Stomach (tissue), 19 donors: ENCODE measurements at places on chromosomes 1 and 21. TPM values are rescaled to one million over a fixed set of nuclear protein-coding genes. Genes with fewer than 3 reads are reported as not detected.
A peak's percentile ranks its signal among the peaks of the same experiment; 100 is the strongest.

PPIAL4G gene
- polyA plus RNA-seq = not detected

GRCh38 chr1:171762143-171762563, 19.3 kb upstream of the METTL13 start:
- no peaks in the 10 kb centered on the region for H3K27me3 ChIP-seq
- DNase-seq = no peak
- no peaks in the 10 kb centered on the region for H3K36me3 ChIP-seq
- H3K27ac ChIP-seq = no peak overlapping the region
- no peak overlapping the region for H3K4me3 ChIP-seq

DNA sequence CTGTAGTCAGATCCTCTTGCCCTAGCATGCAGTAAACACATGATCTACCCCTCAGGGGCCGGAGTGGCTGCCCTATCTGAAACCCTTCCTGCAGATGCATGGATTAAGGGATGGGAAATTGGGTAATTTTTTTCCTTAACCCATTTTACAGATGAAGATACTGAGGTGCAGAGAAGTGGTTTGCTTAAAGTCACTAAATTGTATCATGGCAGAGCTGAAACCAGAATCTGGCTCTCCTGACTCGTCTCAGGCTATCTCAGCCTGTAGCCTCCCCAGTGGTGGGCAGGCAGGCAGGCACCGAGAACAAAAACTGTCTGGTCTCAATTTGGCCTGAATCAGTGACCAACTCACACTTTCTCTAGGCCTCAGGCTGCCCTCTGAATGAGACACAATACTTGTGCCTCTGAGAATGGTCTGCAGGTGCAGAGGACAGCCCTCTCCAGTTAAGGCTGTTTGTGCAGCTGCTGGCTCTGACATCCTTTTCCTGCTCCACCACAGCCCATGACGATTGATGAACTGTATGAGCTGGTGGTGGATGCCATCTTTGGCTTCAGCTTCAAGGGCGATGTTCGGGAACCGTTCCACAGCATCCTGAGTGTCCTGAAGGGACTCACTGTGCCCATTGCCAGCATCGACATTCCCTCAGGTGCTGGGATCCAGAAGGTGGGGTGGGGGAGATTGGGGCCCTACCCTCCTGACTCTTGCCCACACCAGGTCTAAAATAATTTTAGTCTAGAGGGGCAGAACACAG, 1.5 kb downstream of the NAXE start:
- no peak overlapping the region for H3K4me3 ChIP-seq
- DNase-seq = no peak
- H3K27me3 ChIP-seq = no peaks in the 10 kb centered on the region
- H3K36me3 ChIP-seq = peaks cover 48% of the 10 kb centered on the region
- peak overlapping the region; percentile 89 for H3K27ac ChIP-seq

DNA sequence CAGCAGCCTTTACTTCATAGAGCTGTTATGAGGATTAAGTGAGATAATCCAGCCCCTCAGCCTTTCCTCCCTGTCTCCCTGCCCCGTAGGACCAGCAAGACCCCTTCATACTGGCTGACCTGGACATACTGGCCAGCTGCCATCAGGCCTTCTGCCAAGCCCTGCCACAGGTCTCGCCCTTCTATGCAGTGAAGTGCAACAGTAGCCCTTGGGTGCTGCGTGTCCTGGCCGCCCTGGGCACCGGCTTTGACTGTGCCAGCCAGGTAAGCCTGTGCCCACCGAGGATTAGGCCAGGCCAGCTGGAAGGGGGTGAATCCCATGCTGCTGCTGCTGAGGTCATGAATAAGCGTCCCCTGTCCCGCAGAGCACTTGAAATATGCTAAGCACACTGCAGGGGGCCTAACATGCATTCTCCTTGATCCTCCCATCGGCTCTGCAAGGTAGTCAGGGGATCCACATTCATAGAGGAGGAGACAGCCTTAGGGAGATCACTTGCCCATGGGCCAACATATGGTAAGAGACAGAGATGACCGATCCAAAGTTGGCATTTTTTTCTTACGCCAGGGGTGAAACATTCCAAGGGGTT, 73.3 kb upstream of the TINAGL1 start:
- no peaks in the 10 kb centered on the region for H3K4me1 ChIP-seq
- no peak for DNase-seq
- no peak overlapping the region for H3K4me3 ChIP-seq
- no peaks in the 10 kb centered on the region for H3K27me3 ChIP-seq
- no peaks in the 10 kb centered on the region for H3K36me3 ChIP-seq

COL24A1 gene
- polyA plus RNA-seq = not detected

DNA sequence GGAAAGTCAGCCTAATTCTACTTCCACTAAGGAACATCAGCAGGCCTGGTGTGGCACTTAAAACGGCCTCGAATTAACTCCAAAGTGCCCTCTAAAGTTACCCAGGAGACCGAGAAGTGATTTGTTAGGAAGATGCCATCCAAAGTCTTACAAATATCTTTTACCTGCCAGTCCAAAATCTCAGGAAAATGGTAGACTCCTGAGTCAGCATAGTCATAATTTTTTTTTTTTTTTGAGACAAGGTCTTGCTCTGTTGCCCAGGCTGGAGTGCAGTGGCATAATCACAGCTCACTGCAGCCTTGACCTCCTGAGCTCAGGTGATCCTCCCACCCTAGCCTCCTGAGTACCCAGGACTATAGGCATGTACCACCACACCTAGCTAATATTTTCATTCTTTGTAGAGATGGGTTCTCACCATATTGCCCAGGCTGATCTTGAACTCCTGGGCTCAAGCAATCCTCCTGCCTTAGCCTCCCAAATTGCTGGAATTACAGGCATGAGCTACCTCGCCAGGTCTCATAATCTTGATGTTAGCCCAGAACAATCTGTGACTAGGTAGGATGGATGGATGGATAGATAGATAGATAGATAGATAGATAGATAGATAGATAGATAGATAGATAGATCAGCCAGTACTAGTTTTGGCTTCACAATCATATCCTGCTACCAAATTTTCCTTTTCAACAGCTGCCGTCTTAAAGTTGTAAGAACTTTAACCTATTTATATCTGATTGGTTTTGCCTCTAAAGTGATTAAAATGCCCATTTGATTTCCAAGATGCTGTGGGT, 25.3 kb upstream of the PPP2R5A start:
- no peak overlapping the region for H3K27ac ChIP-seq
- peaks cover 25% of the 10 kb centered on the region for H3K4me1 ChIP-seq
- H3K36me3 ChIP-seq = no peaks in the 10 kb centered on the region
- DNase-seq = no peak
- H3K27me3 ChIP-seq = no peaks in the 10 kb centered on the region

FAM72B gene
- polyA plus RNA-seq = 0.46 TPM

HJV gene
- polyA plus RNA-seq = not detected

LCE1A gene
- not detected for polyA plus RNA-seq

DNA sequence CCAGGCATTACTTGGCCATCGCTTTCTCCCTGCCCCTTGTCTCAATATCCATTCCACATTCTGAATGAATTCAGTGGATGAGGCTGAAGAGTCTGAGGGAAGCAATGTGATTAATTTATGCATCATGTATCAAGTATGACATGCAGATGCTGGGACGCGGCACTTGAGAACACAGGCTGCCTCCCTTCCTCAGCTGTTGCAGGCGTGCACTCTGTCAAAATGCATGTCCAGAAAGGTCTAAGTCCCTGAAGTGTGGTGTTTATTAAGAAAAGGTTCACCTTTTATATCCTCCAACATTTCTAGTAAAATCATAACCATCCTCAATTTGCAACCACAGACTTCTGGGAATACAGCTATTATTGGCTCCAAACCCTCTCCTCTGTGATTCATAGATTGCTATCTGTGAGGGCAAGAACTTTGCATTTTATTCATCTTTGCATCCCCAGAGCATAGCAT, 22.6 kb upstream of the RAB3GAP2 start:
- peaks cover 7% of the 10 kb centered on the region for H3K27me3 ChIP-seq
- no peak for DNase-seq
- H3K36me3 ChIP-seq = no peaks in the 10 kb centered on the region
- no peak overlapping the region for H3K4me3 ChIP-seq
- H3K27ac ChIP-seq = no peak overlapping the region
- no peaks in the 10 kb centered on the region for H3K4me1 ChIP-seq

JAK1 gene
- polyA plus RNA-seq = 21.3 TPM

PLEKHA6 gene
- 37.5 TPM for polyA plus RNA-seq

NR5A2 gene
- 0.33 TPM for polyA plus RNA-seq

DNA sequence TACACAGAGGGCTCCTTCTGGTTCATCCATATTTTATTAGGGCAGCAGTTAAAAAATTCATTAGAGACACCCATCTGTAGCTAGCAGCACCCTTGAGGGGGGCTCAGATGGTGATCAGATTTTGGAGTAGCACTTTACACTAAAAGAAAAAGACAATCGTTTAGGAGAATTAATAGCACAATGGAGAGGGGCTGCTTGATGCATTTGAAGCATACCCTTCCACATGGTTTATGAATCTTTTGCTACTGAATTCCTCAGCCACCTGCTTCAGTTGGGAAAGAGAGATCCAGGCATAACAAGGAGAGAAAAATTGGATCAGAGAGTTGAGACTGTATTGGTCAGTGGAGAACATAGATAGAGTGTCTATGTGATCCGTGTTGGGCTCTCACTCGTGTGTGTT, 54.4 kb downstream of the DISC1 start:
- no peaks in the 10 kb centered on the region for H3K36me3 ChIP-seq
- H3K27ac ChIP-seq = no peak overlapping the region
- no peaks in the 10 kb centered on the region for H3K27me3 ChIP-seq
- no peak overlapping the region for H3K4me3 ChIP-seq
- no peaks in the 10 kb centered on the region for H3K4me1 ChIP-seq

BATF3 gene
- 6.9 TPM for polyA plus RNA-seq

GRCh38 chr1:44810101-44810761, 1.9 kb downstream of the BTBD19 start:
- peak overlapping the region; percentile 35 for H3K4me3 ChIP-seq
- H3K27ac ChIP-seq = peak overlapping the region; percentile 97
- DNase-seq = peak; percentile 81
- H3K4me1 ChIP-seq = peaks cover 65% of the 10 kb centered on the region
- H3K36me3 ChIP-seq = peaks cover 4% of the 10 kb centered on the region

- H3K27me3 ChIP-seq = no peaks in the 10 kb centered on the region
- no peaks in the 10 kb centered on the region for H3K4me1 ChIP-seq
- no peak overlapping the region for H3K27ac ChIP-seq
- no peak for DNase-seq
- no peaks in the 10 kb centered on the region for H3K36me3 ChIP-seq
- no peak overlapping the region for H3K4me3 ChIP-seq
These were observed 33.7 kb downstream of the L1TD1 start for GRCh38 chr1:62228136-62228882.

- peaks cover 7% of the 10 kb centered on the region for H3K36me3 ChIP-seq
- no peak overlapping the region for H3K27ac ChIP-seq
- no peak for DNase-seq
- peaks cover 13% of the 10 kb centered on the region for H3K4me1 ChIP-seq
- no peak overlapping the region for H3K4me3 ChIP-seq
- H3K27me3 ChIP-seq = no peaks in the 10 kb centered on the region
These were observed 4.7 kb downstream of the CFAP410 start for GRCh38 chr21:44334329-44335030.

DNA sequence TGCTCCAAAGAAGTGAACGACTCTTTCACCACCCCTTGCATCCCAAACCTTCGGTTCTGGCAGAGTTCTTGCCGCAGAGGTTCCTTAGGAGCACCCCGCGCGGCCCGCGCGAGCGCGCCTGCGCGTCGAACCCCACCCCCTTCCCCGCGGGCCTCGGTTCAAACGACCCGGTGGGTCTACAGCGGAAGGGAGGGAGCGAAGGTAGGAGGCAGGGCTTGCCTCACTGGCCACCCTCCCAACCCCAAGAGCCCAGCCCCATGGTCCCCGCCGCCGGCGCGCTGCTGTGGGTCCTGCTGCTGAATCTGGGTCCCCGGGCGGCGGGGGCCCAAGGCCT, at the start of gene C1orf56:
Gene C1orf56, plus strand, starts transcription at position 161 of the 334 bp plus-strand sequence. Its CDS starts 97 bp downstream, at position 258.
- peak within 1 kb of the TSS; percentile 91 for H3K4me3 ChIP-seq
- peak within 1 kb of the TSS; percentile 92 for H3K27ac ChIP-seq
- DNase-seq = peak; percentile 72
- peaks cover 23% of the 10 kb centered on the region for H3K4me1 ChIP-seq
- H3K36me3 ChIP-seq = peaks cover 13% of the 10 kb centered on the region

- no peak overlapping the region for H3K4me3 ChIP-seq
- H3K36me3 ChIP-seq = no peaks in the 10 kb centered on the region
- H3K27me3 ChIP-seq = no peaks in the 10 kb centered on the region
- peaks cover 33% of the 10 kb centered on the region for H3K4me1 ChIP-seq
- H3K27ac ChIP-seq = no peak overlapping the region
These were observed 147.1 kb downstream of the SPATA46 start for GRCh38 chr1:162229549-162229948.
